ENCODE measurements at places on chromosomes 16 and 17.

DNA sequence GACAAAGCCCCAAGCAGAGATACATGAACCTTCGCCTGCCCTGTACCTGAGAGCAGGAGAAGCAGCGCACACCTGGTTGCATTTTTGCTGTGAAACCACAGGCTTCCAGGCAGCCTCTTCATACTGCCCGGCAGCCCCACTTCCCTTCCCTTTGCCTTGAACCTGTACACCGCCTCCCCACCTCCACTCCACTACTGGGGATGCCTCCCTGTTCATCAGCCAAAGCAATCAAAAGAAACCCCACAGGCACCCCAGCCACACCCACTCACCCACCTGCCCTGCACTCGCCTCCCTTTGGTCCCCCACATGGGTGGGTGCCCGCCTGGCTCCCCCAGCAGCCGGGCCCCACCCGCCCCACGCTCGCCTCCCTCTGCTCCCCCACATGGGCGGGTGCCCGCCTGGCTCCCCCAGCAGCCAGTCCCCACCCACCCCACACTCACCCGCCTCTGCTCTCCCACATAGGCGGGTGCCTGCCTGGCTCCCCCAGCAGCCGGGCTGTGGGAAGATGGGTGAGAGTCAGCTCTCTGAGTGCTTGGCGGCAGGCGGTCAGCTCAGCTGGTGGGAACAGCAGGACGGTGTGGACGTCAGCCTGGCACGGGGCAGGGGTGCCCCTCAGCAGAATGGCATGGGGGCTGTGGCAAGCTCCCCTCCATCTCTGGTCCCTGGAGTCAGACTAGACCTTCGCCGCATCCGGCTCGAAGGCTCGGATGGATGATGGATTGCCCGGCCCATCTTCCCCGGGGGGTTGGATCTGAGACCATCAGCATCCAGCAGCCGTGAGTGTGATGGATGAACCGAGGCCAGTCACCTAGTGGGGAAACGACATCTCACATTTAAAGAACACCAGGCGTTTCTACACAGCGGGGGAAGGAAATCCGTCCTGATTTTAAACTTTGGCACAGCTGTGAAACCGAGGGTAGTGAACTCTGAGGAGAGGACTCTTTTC, 135.6 kb downstream of the BANP start:
- DNase-seq = no peak

GRCh38 chr16:52114379-52114778, 432.6 kb downstream of the TOX3 start:
- DNase-seq = no peak

GRCh38 chr17:4948166-4948930, at the start of gene PFN1:
TSS of gene PFN1 (minus strand) at chr17:4948530. CDS start at chr17:4948394, 136 bp downstream.
- peak; percentile 89 for DNase-seq

GRCh38 chr17:50491505-50491904, 12.8 kb downstream of the RSAD1 start:
- DNase-seq = no peak

- DNase-seq = no peak
Measured at GRCh38 chr16:49953090-49953489, 71.9 kb upstream of the CNEP1R1 start.

GRCh38 chr16:46894036-46894672, 10.0 kb downstream of the GPT2 start:
- no peak for DNase-seq

DNA sequence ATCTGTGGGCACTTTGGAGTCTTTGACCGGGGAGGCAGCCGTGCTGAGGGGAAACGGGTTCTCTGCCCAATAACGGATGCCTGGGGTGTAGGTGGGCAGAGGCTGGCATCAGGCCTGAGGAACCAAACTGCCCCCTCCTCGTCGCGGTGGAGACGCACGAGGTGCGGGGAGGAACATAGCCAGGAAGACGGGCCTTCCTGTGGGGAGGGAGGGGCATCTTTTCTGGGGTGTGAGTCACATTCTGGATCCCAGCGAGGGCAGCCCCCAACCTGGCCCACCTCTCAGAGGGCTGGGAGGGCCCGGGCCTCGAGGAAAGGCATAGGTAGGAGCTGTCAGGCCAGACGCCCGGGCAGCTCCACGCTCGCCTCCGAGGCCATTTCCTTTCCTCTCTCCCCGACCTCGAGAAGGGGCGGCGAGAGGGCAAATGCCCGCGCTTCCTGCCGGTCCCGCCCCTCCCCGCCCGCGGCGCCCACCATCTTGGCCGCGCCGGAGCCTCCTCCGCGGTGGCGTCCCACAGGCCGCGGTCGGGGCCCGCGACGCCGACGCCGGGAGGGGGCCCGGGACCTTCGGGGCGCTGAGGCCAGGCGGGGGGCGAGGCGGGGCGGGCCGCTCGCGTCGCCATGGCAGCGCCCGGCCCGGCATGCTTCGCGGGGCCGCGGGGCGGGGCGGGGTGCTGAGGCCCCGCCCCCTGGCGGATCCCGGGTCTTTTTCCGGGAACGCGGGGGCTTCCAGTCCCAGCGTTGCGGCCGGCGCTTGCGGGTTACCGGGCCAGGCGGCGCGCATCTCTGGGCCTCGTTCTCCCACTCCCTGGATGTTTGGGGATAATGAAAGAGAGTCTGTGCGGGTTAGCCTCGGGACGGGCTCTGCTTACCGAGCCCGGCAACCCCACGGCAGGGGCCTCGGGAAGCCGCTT, 13.2 kb downstream of the RAI1 start:
- peak; percentile 54 for DNase-seq

DNA sequence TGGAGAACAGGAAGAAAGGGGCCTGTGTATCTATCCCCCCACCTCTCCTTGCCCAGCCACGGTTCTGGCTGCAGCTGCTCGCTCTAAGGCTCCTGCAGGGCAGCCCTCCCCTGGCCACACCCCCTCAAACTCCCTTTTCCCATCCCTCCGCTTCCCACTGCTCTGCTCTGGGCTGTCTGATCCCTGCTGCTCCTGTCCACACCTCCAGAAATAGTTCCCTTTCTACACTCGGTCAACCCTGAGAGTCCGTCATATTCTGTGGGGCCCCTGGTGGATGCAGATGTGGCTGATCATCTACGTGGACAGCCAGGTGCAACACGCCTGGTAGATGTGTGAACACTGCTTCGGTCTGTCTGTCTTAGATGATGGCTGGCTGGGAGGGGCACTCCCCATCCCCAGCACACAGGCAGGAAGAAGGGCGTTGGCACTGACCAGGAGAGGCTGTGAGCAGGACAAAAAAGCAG, 19.3 kb upstream of the KRT19 start:
- DNase-seq = no peak

- DNase-seq = no peak
Measured at GRCh38 chr16:10933865-10934264, 8.4 kb downstream of the DEXI start.

DNA sequence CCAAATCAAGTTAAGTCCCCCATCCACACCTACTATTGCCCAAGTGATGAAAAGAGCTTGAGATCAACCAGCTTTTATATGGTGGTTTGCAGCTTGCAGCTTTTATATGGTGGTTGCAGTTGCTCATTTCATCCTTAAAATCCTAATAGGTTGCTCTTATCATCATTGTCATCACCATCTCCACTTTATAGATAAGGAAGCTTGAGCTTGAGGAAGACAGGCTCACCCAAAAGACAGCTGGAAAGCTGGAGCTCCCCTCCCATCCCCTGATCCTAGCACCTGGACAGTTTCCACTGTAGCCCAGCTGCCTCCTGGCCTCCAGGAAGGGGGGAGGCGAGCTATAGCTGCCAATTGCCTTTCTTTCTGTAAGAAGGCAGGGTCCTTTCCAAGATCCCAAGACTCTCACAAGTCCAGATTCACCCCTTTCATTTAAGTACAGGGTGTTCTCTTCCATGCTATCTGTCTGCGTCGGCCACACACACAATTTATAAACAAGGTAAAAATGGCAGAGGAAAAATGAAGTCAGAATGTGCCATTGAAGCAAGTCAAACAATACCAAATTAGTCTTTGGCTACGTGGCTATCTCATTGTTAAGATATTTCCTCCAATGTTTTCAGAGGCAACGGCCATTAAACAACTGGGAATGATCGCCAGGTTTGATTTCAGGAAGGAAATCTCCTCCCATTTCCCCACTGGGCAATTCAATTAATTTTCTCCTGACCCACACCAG, 63.3 kb downstream of the PECAM1 start:
- DNase-seq = no peak
